ENCODE measurements at places on chromosomes 12 and 14.

GRCh38 chr12:124082687-124083086 lies 109.7 kb downstream of the ZNF664 start:
- DNase-seq, result no peak

GRCh38 chr12:105861227-105861626 lies 277.5 kb downstream of the NUAK1 start:
- DNase-seq, result no peak

DNA sequence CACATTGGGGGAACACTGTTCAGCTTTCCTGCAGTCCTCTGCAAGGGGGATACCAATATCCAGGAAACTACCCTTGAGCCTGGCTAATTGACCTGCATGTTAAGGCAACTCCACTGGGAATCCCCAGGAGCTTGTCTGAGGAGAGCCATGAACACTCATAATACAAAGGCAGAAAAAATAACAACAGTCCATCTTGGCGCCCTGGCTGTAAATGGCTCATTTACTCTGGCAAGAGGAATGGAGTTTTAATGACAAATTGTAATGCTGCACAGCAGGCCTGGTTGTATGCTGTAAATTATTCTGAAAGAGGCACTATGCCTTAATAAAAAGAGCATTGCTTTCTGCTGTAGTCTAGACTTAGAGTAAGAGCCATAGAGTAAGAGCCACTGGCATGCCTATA lies 58.3 kb downstream of the SLC8A3 start:
- no peak for DNase-seq

DNA sequence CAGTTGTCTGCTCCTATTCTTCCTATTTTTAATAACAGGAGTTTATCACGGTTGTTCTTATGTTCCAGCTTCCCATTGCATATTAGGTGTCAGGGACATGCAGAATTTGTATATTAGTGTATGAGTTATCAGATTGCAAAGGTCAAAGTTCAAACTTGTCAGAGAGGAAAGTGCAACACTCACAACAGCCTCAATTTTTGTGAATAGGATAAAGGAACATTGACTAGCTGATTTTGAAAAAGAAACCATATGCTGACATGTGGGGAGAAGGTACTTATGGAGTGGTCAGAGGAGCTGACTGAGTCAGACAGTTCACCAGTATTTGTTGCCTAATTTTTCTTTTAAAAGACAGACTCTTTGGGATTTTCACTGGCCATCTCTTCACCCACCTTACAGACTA lies 222.1 kb downstream of the C12orf50 start:
- no peak for DNase-seq

GRCh38 chr12:58860788-58861240 lies 59.5 kb downstream of the LRIG3 start:
- no peak for DNase-seq

DNA sequence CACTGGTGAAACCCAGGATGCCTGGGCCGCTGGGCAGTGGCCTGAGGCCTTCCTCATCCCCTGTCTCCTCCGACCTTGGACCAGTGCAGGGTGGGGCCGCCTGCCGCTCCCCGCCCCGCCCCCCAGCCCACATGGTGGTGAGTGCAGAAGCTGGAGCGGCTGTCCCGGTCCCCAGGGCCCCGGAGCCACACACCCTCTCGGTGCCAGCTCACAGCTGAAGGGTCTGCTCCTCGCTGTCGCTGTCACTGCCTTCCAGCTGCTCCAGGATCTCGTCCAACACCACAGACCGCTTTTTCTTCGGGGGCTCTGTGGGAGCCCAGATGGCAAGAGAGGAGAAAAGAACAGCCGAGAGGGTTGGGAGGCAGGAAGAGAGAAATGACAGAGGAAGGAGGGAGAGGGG lies 143.1 kb downstream of the RBM19 start:
- no peak for DNase-seq

DNA sequence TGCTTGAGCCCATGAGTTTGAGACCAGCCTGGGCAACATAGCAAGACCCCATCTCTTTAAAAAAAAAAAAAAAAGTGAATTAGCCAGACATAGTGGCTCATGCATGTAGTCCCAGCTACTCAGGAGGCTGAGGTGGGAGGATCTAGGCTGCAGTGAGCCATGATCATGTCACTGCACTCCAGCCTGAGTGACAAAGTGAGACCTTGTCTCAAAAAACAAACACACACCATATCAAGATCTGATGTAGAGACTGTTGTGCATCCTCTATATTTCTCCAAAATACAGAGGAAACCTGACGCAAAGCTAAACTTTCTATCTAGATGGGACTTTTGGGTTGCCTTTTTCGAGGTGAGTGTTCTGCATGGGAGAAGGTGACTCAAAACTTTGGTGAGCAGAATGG lies 77.4 kb upstream of the SLC8A3 start:
- DNase-seq, result no peak

DNA sequence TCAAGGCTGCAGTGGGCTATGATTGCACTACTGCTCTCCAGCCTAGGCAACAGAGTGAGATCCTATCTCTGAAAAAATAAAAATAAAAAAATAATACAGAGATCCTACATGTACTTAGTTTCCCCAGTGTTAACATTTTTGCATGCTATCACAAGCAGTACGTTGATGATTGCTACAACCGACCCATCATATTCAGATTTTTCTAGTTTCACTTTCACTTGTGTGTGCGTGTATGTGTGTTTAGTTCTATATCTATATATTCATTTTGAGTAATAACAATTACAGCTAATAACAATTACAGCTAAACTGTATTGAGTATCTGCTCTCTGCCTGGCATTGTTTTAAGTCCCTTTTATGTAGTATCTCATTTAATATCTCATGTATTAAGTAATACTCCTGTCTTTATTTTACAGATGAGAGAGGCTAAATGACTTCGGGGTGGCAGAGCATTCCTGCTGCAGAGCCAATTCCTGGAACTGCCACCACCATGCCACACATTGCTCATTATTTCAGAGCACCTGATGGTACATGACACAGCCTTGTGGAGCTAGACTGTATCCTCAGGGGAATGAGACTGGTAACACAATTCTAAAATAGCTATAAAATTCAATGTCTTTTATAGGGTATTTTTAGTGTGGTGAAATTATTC lies 153.1 kb downstream of the BCAT1 start:
- no peak for DNase-seq

GRCh38 chr12:39503439-39503838 lies 60.5 kb upstream of the KIF21A start:
- no peak for DNase-seq

DNA sequence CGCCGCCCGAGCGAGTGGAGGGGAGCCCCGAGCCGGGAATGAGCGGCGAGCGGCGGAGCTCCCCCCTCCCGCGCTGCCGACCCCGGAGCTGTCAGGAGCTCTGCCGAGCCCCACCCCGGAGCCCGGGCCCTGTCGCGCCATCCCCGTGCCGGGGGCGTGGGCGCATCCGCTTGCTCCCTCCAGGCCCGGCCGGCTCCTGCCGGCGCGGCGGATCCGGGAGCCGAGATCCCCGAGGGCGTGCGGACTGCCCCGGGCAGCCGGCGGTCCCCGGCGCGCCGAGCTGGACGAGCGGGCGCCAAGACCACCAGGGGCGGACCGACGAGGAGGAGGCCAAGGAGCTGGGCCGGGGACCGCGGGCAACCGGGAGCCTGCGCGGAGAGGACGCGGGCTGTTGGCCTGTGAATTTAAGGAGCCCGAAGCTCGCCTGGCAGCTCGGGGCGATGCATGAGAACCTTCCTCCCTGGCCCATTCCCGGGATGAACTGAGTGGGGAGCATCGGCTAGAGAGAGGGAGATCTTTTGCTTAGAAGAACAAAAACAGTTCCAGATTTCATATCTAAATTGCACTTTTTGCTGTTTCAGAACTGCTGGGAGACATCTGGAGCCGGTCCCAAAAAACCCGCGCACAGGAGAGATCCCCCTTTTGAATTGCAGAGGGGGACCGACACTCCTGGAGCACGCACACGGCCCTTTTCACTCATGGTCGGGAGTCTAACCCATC lies 2.0 kb downstream of the PTHLH start:
- no peak for DNase-seq

Measured in esophagus muscularis mucosa (tissue), 4 donors.